ENCODE measurements at places on chromosomes 5 and 9.

DNA sequence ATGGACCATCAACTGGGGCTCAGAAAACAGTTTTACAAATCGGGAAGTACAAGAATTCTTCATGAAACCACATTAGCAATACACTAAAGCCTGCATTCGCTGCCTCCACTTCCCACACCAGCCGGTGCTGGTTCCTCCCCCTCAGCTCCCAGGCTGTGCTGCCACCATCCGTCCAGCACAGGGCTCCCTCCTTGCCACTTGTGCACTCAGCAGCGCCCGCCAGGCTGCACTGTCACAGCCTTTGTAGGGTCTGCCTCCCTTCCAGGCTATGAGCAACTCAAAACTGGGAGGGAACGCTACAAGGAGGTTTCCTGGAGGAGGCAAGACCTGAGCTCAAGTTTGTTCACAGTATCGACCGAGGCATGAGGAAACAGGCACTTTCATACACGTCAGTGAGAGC lies 7.7 kb downstream of the MAPK9 start:
- H3K36me3 ChIP-seq: no peaks in the 10 kb centered on the region
- no peak overlapping the region for H3K27ac ChIP-seq

- H3K27me3 ChIP-seq: no peaks in the 10 kb centered on the region
- DNase-seq: peak; percentile 49
- no peak overlapping the region for H3K4me3 ChIP-seq
- no peak overlapping the region for H3K27ac ChIP-seq
- H3K4me1 ChIP-seq: no peaks in the 10 kb centered on the region
Measured at GRCh38 chr9:132597073-132597775, 14.8 kb downstream of the BARHL1 start.

- no peaks in the 10 kb centered on the region for H3K27me3 ChIP-seq
- no peak for DNase-seq
- H3K4me3 ChIP-seq: no peak overlapping the region
- H3K36me3 ChIP-seq: no peaks in the 10 kb centered on the region
- H3K27ac ChIP-seq: peak overlapping the region; percentile 22
Measured at GRCh38 chr5:76325876-76326491, 77.1 kb upstream of the IQGAP2 start.

DNA sequence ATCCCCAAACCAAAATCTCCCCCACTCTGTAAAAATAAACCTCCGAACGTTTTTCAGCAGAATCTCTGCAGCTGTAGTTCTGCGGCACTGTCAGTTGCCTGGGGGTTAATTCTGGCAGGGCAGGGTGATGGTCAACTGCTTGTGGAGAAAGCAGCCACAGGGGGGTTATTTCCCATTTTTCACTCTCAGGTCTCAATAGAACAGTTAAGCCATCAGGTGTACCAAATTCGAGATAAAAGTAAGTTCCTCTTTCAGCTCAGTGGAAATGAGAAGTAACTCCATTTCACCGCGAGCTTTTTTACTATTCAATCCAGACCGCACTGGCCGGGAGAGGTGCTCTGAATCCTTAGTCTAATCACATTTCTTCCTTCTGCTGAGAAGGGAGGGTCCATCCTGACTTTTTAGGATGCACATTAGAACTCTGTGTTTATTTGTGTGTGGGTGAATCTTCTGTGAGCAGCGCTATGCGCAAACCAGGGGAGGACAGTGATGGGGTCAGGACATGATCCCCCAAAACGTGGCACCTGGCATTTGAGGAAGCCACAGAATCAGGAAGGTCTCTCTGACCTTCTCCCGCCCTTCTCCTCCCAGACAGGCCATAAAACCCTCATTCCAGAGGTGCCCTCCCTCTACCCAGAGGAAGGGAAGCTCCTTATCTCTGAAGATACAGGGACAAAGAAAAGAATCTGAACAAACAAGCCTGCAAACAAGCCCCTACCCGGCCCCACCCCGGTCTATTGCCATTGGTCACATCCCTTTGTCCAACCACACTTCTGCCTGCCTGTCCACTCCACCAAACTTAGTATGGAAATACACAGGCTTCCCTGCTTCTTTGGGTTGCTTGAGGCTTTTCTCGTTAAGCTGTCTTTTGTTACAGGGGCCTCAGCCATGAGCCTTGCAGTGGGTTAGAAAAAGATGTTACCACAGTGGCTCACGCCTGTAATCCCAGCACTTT lies 229.0 kb downstream of the ROR2 start:
- H3K4me3 ChIP-seq: no peak overlapping the region
- no peaks in the 10 kb centered on the region for H3K27me3 ChIP-seq
- no peak for DNase-seq
- no peaks in the 10 kb centered on the region for H3K36me3 ChIP-seq
- H3K27ac ChIP-seq: no peak overlapping the region
- no peaks in the 10 kb centered on the region for H3K4me1 ChIP-seq

DNA sequence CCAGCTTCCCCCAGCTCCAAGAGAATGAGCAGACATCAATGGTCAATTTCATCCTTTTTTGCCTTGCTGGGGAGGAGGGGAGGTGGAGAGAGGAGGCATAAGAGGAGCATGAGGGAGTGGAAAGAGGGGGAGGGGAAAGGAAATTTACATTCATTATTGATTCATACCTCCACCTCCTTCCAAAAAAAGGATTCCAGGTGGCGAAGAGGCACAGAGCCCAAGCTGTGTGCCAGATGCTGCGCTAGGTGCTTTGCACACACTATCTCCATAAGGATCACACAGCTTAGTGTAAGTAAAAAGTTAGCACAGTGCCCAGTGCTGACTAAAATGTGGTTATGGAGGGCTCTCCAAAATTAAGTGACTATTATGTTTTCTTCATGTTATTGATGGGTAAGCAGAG lies 11.0 kb downstream of the ASTN2 start:
- H3K4me3 ChIP-seq: no peak overlapping the region
- DNase-seq: no peak
- H3K27ac ChIP-seq: no peak overlapping the region

GRCh38 chr9:93172666-93173364 lies 11.1 kb upstream of the WNK2 start:
- H3K4me1 ChIP-seq: no peaks in the 10 kb centered on the region
- H3K36me3 ChIP-seq: no peaks in the 10 kb centered on the region

DNA sequence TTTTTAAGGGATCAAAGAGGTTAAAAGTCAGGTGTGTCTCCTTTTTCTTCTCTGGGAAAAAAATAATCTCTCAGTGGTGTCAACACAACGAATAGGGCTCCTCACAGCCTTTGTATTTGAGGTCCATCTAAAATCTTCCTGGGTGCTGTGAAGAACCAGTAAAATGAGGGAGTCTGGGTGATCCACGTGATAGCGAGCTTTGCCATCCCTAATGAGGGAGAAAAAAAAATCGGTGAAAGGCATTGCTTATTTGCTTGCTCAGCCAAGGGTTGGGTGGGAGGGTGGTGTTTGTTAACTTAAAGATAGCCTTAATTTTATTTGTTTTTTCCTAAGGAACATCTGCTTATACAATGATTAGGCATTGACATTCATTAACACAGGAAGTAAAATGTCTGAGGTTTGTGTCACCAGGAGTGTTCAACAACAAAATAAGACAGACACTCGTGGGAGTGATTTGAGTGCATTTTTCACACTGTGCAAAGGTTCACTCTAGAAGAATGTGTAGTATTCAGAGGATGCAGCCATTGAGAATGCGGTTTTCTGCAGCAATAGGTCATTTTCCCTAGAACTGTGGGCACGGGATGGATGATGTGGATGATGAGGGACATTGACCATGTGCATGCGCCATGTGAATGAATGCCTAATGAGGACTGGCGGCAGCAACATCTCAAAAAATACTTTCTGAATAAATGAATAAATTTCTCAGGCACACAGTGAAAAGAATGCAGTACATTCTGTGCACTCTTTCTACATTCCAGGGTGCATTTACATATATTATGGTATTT lies 369.5 kb downstream of the NTRK2 start:
- no peak overlapping the region for H3K4me3 ChIP-seq
- H3K27ac ChIP-seq: peak overlapping the region; percentile 43
- H3K36me3 ChIP-seq: no peaks in the 10 kb centered on the region
- no peak for DNase-seq

DNA sequence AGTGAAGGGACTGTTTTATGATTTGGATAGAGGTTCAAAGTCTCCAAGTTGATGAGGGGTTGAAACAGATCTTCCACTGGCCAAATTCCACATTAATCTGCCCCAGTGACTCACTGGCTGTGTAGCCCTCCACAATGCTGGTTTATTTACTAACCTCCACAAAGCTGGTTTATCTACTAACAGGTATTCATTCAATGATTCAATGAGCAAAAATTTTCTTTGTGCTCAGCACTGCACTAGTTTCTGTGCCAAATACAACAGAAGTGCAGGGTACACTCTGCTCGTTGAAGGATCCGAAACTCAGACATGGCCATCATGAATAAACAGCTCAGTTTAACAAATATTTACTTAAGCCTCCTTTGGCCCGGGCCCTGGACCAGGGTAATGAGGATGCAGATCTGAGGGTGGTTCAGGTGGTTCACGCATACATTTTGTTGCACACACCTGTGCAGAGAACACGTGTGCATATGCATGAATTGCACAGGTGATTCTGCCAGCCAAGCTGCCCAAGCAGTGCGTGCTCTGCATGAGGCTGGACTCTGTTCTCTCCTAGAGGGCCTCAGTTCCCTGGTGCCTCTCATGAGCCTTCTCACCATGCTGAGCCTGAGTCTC lies 71.0 kb downstream of the SH3PXD2B start:
- no peaks in the 10 kb centered on the region for H3K4me1 ChIP-seq
- no peaks in the 10 kb centered on the region for H3K27me3 ChIP-seq
- H3K27ac ChIP-seq: no peak overlapping the region
- no peaks in the 10 kb centered on the region for H3K36me3 ChIP-seq
- H3K4me3 ChIP-seq: no peak overlapping the region
- DNase-seq: peak; percentile 60

GRCh38 chr9:18785604-18786003 lies 247.4 kb downstream of the SAXO1 start:
- no peaks in the 10 kb centered on the region for H3K4me1 ChIP-seq
- no peak for DNase-seq
- H3K27ac ChIP-seq: peak overlapping the region; percentile 74
- H3K36me3 ChIP-seq: no peaks in the 10 kb centered on the region

- H3K4me3 ChIP-seq: peak overlapping the region; percentile 3
- H3K4me1 ChIP-seq: peaks cover 22% of the 10 kb centered on the region
- H3K27me3 ChIP-seq: no peaks in the 10 kb centered on the region
- no peaks in the 10 kb centered on the region for H3K36me3 ChIP-seq
- peak overlapping the region; percentile 73 for H3K27ac ChIP-seq
Measured at GRCh38 chr5:124650147-124650561, 96.3 kb downstream of the ZNF608 start.

GRCh38 chr5:1010641-1011046 lies 2.0 kb downstream of the NKD2 start:
- no peak for DNase-seq
- H3K27ac ChIP-seq: no peak overlapping the region
- no peaks in the 10 kb centered on the region for H3K36me3 ChIP-seq
- peak overlapping the region; percentile 84 for H3K4me3 ChIP-seq
- peaks cover 5% of the 10 kb centered on the region for H3K4me1 ChIP-seq

DNA sequence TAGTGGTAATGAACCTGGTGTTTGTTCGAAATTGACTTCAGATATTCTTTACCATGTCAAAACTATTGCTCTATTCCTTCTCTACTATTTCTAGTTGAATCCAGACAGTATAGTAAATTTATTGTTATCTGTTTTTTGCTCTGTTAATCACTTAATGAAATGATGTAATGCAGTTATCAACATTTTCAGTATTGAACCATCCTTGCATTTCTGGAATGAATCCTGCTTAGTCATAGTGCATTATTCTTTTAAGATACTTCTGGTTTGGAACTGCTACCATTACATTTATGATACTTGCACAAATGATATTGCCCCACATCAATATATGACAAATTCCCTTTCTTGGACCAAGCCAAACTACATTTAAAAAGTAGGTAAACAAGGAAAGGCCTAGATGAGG lies 554.0 kb upstream of the KLF4 start:
- H3K27ac ChIP-seq: no peak overlapping the region
- no peaks in the 10 kb centered on the region for H3K27me3 ChIP-seq
- H3K4me1 ChIP-seq: no peaks in the 10 kb centered on the region
- H3K4me3 ChIP-seq: no peak overlapping the region
- H3K36me3 ChIP-seq: no peaks in the 10 kb centered on the region

DNA sequence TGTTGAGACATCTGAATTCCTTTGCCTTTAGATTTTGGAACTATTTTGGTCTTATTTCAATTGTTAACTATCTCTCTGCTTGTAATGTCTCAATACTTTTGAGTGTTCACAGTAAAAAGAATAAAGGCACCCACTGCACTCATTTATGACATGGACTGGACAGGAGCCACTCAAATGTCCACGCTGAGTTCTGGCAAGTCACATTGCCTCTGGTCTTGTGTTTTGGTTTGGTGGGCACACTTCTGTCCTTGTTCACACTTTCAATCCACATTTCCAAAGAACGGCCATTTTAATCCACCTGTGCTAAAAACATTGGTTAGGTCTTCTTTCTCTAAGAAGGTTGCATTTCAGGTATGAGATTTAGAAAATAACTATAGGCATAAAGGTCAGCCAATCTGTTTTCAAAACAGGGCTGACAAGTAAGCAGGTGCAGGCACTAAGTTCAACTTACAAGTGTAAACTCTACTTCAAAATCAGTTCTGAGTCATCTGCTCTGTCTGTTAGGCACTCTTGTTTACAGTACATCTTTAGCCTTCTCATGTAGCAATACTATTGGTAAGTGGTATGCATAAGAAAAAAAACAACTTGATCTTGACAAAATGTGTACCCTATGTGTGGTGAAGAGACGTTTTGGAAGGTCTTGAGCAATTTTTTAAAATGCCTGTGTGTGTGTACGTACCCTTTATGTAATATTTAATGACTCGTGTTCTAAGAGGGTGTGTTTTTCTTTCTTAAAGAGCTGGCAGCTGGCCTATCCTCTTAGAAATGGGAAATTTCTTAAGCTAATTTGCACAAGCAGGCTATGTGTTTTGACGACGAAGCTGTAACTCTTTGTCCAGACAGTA lies 31.5 kb upstream of the ZFAND5 start:
- no peaks in the 10 kb centered on the region for H3K4me1 ChIP-seq
- H3K4me3 ChIP-seq: no peak overlapping the region
- H3K27ac ChIP-seq: peak overlapping the region; percentile 9
- DNase-seq: no peak
- no peaks in the 10 kb centered on the region for H3K36me3 ChIP-seq
- no peaks in the 10 kb centered on the region for H3K27me3 ChIP-seq

- DNase-seq: no peak
- H3K36me3 ChIP-seq: no peaks in the 10 kb centered on the region
- no peaks in the 10 kb centered on the region for H3K4me1 ChIP-seq
Measured at GRCh38 chr9:15211160-15211814, 95.7 kb downstream of the TTC39B start.

DNA sequence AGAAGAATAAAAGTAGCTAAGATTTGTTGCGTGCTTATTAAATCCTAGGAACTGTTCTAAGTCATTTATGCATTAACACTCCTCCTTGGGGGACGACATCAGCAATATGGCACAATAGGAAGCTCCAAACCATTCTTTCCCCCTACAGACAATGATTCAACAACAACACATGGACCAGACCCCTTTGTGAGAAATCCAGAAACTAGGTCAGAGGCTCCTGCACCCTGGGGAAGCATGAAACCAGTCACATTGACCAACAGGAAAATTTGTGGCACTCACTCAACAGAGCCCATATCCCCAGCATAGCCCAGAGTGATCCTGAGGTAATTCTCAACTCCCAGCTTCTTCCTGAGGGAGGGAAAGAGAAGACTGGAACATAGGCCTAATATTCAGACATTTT lies 294.4 kb downstream of the HINT1 start:
- no peak overlapping the region for H3K4me3 ChIP-seq
- H3K4me1 ChIP-seq: no peaks in the 10 kb centered on the region
- peak overlapping the region; percentile 2 for H3K27ac ChIP-seq
- H3K36me3 ChIP-seq: no peaks in the 10 kb centered on the region

- no peak overlapping the region for H3K4me3 ChIP-seq
- no peaks in the 10 kb centered on the region for H3K27me3 ChIP-seq
- peak overlapping the region; percentile 40 for H3K27ac ChIP-seq
- no peaks in the 10 kb centered on the region for H3K36me3 ChIP-seq
- peaks cover 9% of the 10 kb centered on the region for H3K4me1 ChIP-seq
Measured at GRCh38 chr5:34499001-34499734, 157.0 kb upstream of the RAI14 start.
